ENCODE measurements at places on chromosomes 11 and 22.

DNA sequence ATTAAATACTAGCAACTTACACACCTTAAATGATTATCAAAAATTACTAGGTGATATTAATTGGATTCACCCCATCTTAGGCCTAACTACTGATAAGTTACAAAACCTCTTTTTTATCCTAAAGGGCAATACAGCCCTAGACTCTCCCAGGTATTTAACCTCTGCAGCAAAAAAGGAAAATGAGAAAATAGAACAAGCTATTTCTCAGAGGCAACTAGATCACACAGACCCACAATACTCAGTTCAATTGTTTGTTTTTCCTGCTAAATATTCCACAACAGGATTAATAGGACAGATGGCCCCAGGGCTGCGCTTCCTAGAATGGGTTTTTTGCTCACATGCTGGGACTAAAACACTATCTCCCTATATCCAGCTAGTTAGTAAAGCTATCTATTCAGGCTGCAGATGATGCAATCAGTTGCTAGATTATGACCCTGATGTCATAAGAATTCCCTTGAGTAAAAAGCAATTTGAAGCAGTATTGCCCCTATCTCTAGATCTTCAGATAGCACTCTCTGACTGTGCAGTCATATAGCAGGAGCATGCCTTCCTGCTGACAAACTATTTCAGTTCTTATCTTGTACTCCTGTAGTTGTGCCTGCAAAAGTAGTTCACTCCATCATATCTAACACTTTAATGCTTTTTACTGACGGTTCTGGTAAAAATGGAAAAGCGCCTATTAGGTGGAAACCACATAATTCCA lies 1595.5 kb upstream of the TENM4 start:
- DNase-seq = no peak

DNA sequence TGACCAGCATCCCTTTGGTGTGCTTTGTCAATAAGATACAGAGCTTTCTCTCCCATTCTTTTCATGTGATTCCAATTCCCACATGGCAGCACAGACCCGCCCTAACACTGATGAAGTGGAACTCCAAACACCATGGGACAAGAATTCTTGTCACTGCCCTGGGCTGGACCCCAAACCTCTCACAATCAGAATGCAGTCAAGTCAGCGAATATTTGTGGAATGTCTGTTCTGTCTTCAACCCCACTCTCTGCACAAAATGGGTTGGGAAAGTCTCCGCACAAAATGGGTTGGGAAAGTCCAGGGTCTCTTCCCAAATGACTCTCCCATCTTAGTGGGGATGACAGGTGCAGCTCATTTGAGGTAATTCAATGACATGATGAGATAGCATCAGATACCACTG lies 138.9 kb upstream of the TEAD1 start:
- no peak for DNase-seq

GRCh38 chr11:67266449-67267187 lies at the start of gene GRK2:
Gene GRK2, plus strand, starts transcription at chr11:67266473. Its CDS starts 227 bp downstream, at chr11:67266700.
- DNase-seq = no peak

DNA sequence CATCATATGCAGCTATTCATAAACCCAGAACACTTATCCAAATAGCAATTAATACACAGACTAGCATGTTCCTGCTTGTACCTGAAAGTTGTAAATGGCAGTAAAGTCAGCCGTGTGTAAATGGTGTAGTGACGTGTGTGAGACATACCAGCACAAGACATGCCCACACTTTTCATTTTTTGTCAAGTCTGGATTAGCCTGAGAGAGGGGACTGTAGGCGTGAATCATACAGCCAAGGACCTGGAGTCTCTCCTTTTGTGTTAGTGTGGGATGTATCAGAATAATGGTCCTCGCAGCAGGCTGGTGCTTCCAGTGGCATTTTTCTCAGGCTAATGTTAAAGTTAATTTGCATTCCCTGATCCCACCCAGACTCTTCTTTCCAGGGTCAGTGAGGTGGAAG lies 116.8 kb upstream of the BMAL1 start:
- no peak for DNase-seq

GRCh38 chr11:58059007-58059350 lies 28.2 kb downstream of the OR6Q1 start:
- no peak for DNase-seq

- no peak for DNase-seq
Measured at GRCh38 chr22:32725369-32725988, 76.0 kb upstream of the TIMP3 start.

DNA sequence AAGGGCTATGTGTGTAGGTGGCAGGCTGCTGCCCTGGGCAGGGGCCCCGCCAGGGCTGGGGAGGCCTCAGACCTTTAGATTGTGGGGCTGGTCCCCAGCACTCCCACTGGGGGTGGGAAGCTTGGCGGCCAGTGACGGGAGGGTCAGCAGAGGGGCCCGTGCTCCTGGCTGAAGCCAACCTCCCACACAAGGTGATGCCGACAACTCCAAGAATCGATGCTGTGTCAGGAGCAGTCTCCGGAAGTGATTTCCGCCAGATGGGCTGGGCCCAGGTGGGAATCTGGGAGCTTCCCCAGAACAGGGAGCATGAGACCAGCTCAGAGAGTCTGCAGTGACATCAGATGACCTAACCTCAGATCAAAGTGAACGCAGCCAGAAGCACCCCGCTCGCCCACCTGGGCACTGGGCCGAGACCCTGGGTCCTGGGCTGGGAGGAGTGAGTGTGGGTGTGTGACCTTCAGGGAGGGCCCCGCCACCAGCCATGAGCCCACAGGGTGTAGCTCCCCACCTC lies 7.7 kb downstream of the TRPM5 start:
- DNase-seq = no peak

- DNase-seq = no peak
Measured at GRCh38 chr22:17717708-17718107, 56.6 kb downstream of the BID start.

DNA sequence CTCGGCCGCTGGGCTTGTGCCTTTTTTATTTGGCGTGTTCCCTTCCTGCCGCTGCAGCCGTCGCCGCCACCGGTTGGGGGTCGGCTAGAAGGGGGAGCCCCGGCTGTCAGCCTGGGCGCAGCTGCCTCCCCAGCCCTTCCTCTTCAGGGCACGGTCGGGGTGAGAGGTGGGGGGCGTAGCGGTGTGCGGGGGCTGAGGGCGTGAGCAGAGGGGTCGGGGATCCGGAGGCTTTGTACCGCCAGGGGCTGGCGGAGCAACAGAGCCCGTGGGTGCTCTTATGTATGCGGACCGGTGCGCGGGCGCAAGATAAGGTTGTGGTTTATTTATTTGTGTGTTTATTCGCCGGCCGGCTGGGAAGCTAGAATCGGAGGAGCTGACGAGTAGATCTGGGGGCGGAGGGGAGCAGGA lies 477 bp downstream of the ZBTB16 start:
- no peak for DNase-seq

DNA sequence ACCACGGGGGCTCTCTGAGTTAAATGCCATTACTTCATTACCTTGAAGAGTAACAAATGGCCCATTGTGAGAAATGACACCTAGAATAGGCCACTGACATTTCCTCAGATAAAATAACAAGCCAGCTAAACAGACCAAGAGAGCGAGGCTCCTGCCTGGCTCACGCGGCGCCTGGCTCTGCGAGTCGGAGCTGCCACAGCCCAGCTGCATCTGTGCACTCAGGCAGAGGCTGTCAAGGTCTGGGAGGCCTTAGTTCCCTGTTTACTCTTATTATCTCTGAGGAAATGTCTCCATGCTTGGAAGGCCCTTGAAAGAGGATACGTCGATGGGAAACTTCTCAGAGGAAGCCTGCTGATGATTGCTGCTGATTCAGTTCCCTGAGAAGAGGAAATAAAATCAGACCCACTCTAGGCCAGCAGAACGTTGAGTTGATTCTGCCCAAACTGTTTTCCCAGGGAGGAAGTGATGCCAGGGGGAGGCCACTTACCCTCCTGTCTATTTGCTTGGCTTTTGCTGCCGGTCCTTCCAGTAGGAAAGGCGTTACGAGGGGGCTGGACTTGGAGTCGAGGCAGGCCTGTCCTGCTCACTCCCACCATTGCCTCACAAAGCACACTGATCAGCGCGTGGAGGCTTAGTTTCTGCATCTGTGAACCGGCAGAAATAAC lies 208.8 kb downstream of the TBC1D22A start:
- no peak for DNase-seq

DNA sequence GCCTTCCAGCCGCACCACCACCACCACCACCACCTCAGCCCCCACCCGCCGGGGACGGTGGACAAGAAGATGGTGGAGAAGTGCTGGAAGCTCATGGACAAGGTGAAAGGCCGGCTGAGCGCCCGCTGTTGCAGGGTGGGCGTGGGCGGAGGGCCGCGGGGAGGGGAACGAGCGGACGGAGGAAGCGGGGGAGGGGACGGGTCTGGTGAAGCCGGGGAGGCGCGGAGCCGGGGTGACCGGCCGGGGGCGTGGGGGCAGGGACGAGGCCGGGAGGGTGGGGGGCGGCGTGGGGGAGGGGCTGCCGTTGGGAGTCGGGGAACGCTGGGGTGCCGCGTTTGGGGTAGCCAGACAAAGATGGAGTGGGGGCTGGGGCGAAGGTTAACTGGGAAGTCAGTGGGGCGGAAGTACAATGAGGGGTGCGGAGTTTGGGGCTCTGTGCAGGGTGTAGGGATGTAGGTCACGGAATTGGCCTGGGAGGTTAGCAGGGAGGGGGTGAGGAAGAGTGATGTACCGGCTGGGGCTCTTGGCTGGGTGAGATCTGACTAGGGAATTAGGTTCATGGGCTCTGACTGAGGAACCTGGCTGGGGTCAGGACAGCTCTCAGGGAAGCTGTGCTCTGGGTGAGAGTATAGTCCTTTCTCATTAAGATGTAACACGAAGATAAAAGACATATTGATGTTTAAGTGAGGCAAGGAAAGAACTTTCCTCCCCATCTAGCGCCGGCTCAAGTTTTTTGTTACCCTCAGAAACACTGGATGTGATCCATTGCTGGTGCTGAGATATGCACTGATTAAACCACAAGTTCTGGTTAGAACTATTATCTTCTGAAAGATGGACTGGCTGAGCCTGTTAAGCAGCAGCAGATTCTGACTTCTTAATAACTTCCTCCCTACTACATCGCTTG lies 624 bp downstream of the CBL start:
- DNase-seq = no peak

- DNase-seq = no peak
Measured at GRCh38 chr11:68146010-68146540, 24.9 kb upstream of the CHKA start.

GRCh38 chr11:75639762-75640181 lies 29.1 kb downstream of the MAP6 start:
- DNase-seq = no peak

DNA sequence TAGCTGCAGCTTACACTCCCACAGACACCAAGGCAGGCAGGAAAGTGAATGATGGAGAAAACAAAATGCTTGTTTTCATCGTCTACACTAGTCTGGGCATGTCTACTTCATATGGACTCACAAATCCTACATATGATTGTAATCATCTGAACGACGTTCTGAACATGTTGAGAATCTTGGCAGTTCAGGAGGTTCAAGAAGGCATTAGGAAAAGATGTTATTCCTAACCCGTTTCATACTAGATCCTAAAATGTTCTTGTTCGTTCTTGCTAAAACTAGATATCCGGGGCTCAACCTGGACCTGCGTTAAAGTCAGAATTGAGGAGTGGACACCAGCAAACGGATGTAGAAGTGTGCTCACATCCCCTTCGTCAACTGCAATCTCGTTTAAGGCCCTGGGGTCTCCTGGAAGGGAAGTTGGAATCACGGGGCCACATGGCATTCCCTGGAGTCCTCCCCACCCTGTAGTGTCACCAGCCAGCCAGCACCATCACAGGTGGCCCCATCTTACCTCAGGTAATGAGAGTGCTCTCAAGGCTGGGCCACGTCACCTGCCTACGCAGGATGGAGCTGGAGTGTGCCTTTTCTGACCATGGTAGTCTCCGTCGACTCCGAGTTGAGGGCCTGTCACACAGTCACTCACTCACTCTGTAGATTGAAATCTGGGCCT lies 37.3 kb downstream of the C11orf58 start:
- no peak for DNase-seq

DNA sequence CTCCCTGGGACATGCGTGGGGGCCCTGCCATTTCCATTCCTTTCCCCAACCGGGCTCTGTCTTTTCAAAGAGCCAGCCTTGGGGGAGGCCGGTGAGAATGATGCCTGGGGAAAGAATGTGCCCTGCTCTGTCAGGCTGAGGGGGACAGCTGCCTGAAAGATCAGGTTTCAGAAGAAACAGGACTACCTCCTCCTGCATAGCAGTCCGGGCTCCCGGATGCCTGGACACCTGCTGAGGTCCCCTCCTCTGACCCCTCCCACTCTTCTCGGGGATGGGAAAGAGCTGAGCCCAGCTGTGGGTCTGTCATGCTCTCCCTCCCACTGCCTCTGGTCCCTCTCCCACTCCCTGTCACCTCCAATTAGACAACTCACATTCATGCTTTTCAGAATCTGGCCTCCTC lies 41.8 kb upstream of the CDON start:
- no peak for DNase-seq

- no peak for DNase-seq
Measured at GRCh38 chr11:3860375-3860774, 4.9 kb downstream of the STIM1 start.

- DNase-seq = no peak
Measured at GRCh38 chr11:23315286-23315685, 455.0 kb upstream of the CCDC179 start.

DNA sequence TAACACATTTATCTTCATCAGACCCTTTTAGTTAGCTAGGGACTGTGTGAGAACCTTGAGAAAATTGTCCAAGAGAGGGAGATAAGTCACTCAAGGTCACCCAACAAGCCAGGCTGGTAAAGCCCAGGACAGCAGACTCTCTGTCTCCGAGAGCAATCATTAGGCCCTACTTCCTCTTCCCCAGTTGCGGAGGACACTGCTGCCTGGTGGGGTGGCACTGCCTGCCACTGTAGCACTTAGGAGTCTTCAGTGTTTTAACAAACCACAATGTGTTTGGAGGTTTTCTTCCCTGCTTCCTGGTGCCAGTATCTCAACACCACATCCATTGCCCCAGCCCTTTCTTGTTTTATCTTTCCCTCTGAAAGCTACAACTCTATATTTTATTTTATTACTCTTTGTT lies 132.1 kb upstream of the LDLRAD3 start:
- DNase-seq = no peak

DNA sequence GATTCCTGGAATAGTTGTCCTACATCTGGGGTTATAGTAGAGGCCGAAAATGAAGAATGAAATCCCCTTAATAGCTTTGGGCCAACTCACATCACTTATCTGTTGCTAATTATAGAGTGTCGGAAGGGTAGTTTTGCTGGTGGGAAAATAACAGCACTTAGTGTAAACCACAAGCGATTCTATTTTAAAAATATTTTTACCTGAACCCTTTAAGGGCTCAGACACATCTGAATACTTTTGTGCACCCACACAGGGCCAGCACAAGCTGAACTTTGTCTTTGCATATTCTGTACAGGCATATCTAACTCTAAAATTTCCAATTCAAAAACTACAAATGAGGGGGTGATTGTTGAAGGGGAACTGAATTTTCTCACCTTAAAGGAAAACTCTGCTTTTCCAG lies 27.6 kb downstream of the SLC6A5 start:
- DNase-seq = no peak

GRCh38 chr11:94776351-94777321 lies 8.5 kb downstream of the AMOTL1 start:
- no peak for DNase-seq

GRCh38 chr11:67356864-67357561 lies 3.7 kb upstream of the POLD4 start:
- peak; percentile 69 for DNase-seq
